SHP77 (cell line): ENCODE measurements at places on chromosomes 13 and 19.
A peak's percentile ranks its signal among the peaks of the same experiment; 100 is the strongest.

GRCh38 chr13:61944329-61944929, 528.8 kb upstream of the PCDH20 start:
- no peak for DNase-seq

- no peak for DNase-seq
These were observed 24.2 kb downstream of the FXYD5 start for GRCh38 chr19:35178701-35179100.

DNA sequence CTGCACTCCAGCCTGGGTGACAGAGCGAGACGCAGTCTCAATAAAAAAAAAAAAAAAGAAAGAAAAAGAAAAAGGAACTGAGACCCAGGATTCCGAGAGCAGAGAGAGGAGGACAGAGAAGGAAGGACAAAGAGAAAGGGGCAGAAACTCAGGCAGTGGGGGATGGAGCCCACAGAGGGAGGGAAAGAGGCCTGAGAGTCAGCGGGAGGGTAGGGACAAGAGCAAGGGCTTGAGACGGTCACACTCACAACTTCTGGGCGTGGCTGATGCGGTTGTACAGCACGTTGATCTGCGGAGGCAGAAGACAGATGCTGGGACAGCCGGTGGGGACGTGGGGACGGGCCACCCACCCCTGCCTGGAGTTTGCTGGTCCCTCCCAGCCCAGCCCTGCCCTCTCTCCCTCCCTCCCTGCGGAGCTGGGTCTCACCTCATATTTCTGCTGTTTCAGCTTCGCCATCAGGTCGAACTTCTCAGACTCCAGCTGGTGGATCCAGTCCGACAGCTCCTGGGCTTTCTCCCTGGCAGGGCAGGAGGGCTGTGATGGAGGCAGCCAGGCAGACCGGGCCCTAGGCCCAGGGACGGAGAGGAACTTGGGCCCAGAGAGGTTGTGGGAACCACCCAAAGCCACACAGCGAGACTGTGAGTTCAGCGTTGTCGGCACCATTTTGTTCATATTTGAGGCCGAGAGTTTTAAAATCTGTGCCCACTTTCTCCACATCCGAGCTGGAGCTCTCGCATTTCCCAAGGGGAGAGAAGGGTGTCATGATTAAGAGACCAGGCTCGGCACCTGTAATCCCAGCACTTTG, 15.2 kb downstream of the TNNT1 start:
- DNase-seq, result no peak

DNA sequence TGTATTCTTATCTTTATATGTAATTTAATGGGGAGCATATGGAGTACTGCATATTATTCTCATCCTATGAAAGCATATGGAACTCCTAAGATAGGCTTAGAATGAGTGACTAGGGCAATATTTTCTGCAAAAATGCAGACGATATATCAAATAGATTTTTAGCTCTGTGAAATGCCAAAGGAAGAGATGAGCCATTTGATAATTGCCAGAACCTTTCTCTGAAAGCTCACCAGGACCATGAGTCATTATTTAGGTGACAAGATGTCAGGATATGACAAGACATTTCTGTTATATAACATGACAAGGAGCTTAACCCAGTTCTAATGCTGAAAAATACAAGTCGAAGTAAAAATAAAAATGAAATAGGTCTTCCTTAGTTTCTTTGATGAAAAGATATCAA, 145.0 kb downstream of the SLITRK6 start:
- DNase-seq, result no peak

DNA sequence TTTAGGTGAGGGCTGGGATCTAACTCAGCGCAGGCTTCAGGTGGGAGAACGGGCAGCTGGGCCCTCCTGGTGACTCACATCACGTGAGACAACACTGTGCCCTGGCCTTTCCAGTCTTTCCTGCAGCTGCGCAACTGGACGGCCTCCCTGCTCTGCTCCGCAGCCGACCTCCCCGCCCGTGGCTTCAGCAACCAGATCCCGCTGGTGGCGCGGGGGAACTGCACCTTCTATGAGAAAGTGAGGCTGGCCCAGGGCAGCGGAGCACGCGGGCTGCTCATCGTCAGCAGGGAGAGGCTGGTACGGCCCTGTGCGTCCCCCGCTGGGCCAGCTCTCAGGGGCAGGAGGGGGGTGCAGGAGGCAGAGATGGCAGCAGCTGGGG, 8.8 kb downstream of the SPPL2B start:
- peak; percentile 88 for DNase-seq

GRCh38 chr13:90428522-90429210, 918.8 kb upstream of the MIR17HG start:
- DNase-seq, result no peak

DNA sequence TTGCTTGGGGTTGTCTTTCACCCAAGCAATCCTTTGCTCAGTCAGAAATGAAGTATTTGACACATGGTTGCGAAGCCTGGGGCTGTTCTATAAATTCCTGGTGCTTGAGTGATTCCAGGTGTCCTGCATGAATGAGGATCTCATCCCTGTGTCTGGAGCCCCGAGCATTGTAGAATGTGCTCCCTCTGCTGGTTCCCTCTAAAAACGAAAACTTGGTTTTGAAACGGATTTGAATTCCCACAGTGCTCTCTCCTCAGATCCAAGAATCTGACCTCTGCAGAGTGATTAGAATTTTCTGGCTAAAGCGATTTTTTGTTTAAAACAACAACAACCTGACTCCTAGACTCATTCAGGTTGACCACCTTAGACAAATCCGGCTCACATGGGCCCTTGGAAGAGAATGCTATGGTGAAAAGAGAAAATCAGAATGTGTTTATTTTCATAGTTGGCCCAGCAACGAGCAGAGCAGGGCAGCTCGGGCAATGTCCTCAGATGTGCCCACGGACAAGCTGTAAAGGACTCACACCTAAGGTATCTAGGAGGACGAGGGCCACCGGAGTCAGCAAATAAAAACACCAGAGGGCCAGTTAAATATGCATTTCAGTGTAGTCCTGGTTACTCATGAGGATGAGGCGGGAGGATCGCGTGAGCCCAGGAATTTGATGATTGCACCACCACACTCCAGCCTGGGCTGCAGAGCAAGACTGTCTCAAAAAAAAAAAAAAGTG, 8.7 kb upstream of the ATP12A start:
- peak; percentile 33 for DNase-seq

DNA sequence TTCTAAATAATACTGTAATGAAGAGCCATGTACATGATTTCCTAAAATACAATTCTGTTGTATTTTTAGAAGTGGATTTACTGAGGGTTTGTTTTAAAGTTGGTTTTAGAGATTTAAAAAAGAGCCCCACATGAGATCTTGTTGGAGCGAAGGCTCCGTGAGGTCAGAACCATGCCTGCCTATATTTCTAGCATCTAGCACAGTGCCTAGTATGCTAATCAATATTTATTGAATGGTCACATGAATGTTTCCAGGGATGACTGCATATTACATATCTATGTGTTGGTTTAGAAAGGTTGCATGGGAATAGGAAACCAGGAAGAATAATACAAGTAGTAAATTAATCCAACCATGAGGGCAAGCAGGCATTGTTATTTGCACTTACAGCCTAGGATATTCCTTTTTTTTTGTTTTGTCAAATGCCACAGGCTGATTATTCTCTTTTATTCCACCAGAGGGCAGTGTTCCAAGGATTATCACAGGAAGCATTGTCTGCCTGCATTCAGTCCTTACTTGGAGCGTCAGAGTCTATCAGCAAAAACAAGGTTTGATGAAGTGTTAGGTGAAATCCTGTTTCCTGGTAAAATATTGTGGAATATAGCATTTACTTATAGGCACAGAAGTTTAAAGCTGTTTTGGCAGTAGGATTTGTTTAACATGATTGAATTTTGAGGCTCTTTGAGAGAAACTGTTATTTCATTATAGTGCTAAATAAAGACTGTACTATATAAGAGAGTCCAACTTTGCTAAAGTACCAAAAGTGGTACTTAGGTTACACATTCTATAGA, 46.8 kb downstream of the COG3 start:
- DNase-seq, result peak; percentile 38

GRCh38 chr19:5578097-5578846, 10.5 kb upstream of the TINCR start:
- peak; percentile 19 for DNase-seq

DNA sequence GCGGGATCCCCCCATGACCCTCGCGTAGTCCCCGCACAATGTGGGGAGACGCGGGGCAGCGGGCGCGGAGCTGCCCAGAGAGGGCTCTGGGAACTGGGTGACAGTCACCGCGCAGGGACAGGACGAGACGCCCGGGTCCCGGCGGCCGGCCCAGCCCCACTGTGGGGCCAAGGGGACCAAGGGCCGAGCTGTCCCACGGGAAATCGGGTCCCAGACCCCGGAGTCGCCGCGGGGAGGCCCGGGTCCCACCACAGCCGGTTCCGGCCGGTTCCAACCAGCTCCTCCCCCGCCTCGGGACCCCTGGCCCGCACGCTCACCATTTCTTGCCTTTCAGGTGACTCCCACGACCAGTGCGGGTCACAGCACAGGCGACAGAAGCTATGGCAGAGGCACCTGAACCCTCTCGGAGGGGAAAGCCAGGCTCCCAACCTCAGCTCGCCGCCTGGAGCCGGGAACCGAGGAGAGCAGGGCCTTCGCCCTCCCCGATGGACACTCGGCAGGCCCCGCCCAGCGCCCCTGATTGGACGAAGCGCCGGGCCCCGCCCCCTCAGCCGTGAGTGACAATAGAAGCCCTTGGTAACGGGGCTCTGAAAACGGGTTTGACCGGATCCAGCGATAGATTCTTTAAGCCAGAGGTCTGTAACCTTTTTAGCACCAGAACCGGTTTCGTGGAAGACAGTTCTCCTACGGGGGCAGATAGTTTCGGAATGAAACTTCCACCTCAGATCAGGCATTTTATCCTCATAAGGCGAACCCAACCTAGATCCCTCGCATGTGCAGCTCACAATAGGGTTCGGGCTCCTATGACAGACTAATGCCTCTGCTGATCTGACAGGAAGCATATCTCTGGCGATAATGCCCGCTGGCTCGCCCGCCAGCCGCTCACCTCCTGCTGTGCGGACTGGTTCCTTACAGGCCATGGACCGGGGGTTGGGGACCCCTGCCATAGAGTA, at the start of gene ZNF433:
Gene ZNF433, minus strand, starts transcription at position 460 of the 953 bp plus-strand sequence. Its CDS starts 140 bp downstream, at position 320.
- DNase-seq, result peak; percentile 93

DNA sequence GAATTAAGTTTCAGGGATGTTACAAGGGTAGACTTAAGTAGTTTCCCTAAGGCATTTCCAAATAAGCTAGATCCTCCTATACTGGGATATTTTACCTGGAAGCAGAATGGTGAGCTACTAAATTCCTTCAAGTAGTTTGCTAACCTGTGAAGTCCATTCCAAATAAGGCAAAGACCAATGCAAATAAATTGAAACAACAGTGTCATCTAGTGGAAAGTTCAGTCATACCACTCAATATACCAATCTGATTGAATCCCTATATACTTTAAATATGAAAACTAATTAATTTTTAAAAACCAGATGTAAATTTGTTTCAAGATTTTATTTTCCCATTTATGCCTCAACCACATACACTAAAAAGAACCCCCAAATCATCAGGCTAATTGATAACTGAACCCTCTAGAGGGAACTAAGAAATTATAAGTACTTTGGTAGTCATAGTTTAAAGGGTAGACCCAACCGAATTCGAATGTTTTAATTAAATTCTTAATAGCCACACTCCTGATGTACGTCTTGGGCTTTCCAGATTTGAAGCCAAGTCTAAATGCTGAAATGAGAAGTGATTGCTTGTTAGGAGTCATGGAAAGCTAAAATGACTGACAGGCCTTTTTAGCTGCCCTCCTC, 223.7 kb downstream of the TBC1D4 start:
- DNase-seq, result peak; percentile 6

DNA sequence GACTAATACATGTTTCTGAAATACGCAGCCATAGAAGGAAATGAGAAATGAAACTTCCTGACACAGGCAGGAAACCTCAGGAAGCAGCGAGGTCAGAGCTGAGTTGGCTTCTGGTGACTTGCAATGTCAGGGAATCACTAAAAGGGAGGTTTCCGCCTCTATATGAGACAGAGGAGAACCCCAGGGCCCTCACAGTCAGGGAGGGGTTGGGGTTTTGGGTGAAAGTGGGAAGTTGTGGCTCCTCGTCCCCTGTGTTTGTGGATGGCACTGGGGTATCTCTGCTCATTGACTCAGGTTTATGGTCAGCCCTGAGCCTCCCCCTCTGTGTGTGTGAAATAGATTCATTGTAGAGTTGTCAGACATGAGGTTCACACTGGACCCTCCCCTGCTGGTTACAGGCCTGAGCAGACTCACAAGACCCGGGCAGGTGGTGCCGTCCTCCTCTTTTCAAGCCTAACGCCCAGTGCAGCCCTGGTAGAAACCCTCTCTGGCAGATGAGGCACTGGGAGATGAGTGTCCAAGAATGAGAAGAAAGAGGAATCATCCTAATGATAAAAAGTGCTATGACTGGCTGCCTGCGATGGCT, 5.5 kb upstream of the LILRA6 start:
- DNase-seq, result no peak

- DNase-seq, result no peak
These were observed 7.3 kb upstream of the RANBP3 start for GRCh38 chr19:5985098-5985783.

DNA sequence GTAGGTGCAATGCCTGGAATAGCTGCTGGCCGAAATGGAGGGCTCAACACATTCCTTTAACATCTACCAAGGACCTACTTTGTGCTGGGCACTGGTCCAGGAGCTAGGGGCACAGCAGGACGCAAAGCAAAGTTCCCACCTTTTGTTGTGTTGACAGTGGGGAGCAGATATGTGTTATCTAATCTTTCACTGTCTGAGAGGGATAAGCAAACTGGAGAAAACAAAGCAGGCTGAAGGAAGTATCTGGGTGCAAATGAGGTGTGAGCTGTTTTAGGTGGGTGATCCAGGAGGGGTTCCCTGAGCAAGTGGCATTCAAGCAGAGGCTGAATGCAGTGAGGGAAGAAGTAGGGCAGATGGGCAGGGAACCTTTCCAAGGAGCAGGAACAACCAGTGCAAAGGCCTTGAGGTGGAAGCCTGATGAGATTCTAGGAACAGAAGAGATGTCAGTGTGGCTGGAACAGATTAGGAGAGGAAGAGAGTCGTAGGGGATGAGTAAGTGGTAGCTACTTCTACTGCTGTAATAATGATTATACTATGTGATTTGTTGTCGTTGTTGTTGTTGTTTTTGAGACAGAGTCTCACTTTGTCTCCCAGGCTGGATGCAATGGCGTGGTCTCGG, 2.2 kb upstream of the PLAUR start:
- no peak for DNase-seq

GRCh38 chr13:70527599-70527998, 419.3 kb upstream of the KLHL1 start:
- DNase-seq, result no peak

GRCh38 chr13:109968876-109969577, 182.6 kb upstream of the IRS2 start:
- DNase-seq, result no peak

DNA sequence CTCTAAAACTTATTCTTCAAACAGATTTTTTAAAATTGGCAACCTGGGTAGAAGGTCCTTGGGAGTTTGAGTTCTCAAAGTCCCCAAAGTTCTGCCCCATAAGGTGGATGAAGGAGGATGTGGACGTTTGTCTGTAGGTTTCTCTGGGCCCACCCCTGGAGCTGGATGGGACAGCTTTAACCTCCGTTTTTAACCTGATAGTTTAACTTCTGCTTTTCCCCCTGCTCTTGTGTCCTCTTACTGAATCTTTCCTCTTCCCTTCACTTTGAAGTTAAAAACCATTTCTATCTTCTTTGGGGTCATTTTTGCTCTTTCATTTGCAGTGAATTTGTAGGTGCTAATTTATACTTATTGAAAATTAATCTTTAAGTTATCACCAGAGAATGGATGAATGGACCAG, 79.1 kb downstream of the ESD start:
- DNase-seq, result no peak

GRCh38 chr19:48874303-48875135, 2.3 kb downstream of the PPP1R15A start:
- no peak for DNase-seq
